ENCODE measurements at places on chromosomes 5 and 9.

GRCh38 chr5:151880324-151880723 is 44.3 kb downstream of the GLRA1 start:
- peaks cover 2% of the 10 kb centered on the region for H3K27me3 ChIP-seq
- H3K4me1 ChIP-seq, result no peaks in the 10 kb centered on the region
- H3K36me3 ChIP-seq, result no peaks in the 10 kb centered on the region
- no peak overlapping the region for H3K27ac ChIP-seq

GRCh38 chr9:134551644-134552348 is 89.8 kb upstream of the COL5A1 start:
- H3K4me1 ChIP-seq, result no peaks in the 10 kb centered on the region
- no peaks in the 10 kb centered on the region for H3K27me3 ChIP-seq
- no peaks in the 10 kb centered on the region for H3K36me3 ChIP-seq
- no peak for DNase-seq
- H3K27ac ChIP-seq, result no peak overlapping the region
- no peak overlapping the region for H3K4me3 ChIP-seq

- no peak for DNase-seq
- no peak overlapping the region for H3K27ac ChIP-seq
- H3K4me1 ChIP-seq, result no peaks in the 10 kb centered on the region
- no peaks in the 10 kb centered on the region for H3K27me3 ChIP-seq
- no peaks in the 10 kb centered on the region for H3K36me3 ChIP-seq
These were observed 46.3 kb downstream of the MAST4 start for GRCh38 chr5:66642538-66642937.

GRCh38 chr9:133553123-133553522 is 18.6 kb downstream of the ADAMTSL2 start:
- peaks cover 40% of the 10 kb centered on the region for H3K27me3 ChIP-seq
- no peaks in the 10 kb centered on the region for H3K36me3 ChIP-seq
- no peak overlapping the region for H3K27ac ChIP-seq

DNA sequence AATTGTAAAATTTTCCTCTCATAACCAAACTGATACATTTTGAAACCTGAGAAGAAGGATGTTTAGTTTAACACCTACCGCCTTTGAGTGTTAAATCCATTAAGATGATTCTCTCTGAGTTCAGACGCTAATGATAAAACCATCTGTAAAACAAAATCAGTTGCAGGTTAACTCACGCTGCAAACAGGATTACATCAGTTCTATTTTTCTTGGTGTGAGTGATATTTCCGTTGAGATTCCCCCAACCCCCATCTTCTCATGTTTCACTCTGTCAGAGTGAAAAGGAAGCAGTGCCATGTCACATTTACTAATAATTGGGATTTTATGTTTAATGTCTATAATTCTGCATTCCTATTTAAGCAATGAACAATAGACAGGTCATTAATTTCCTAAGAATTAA is 146.5 kb downstream of the FANCC start:
- no peaks in the 10 kb centered on the region for H3K27me3 ChIP-seq
- no peaks in the 10 kb centered on the region for H3K36me3 ChIP-seq
- no peak overlapping the region for H3K27ac ChIP-seq
- H3K4me3 ChIP-seq, result no peak overlapping the region
- no peak for DNase-seq
- H3K4me1 ChIP-seq, result no peaks in the 10 kb centered on the region

DNA sequence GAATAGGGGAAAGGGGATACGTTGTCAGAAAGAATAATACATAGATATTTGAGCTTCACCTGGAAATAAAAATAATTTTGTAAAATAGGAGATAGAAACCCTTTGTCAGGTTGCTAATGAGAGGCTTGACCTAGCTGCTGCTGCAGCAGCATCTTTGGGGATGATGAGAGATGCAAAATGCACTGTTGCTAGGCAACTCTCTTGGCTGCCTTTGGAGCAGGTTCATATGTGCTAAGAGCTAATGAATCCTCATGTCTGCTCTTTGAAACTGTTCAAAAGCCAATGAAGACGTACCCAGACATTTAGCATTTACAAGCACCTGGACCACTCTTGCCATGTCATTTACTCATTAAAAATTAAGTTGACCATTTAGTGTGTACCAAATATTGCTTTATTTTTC is 121.7 kb downstream of the FOCAD start:
- no peaks in the 10 kb centered on the region for H3K4me1 ChIP-seq
- no peak overlapping the region for H3K27ac ChIP-seq
- no peak overlapping the region for H3K4me3 ChIP-seq
- no peaks in the 10 kb centered on the region for H3K36me3 ChIP-seq
- DNase-seq, result no peak

DNA sequence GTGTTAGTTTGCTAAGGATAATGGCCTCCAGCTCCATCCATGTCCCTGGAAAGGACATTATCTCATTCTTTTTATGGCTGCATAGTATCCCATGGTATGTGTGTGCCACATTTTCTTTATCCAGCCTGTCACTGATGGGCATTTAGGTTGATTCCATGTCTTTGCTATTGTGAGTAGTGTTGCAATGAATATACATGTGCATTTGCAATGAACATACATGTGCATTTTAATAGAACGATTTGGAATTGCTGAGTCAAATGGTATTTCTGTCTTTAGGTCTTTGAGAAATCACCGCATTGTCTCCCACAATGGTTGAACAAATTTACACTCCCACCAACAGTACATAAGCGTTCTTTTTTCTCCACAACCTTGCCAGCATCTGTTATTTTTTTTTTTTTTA is 37.7 kb downstream of the DRD1 start:
- H3K27ac ChIP-seq, result no peak overlapping the region
- no peaks in the 10 kb centered on the region for H3K27me3 ChIP-seq
- H3K4me3 ChIP-seq, result no peak overlapping the region
- no peaks in the 10 kb centered on the region for H3K4me1 ChIP-seq
- no peaks in the 10 kb centered on the region for H3K36me3 ChIP-seq
- no peak for DNase-seq

- H3K4me1 ChIP-seq, result no peaks in the 10 kb centered on the region
- no peak overlapping the region for H3K27ac ChIP-seq
- DNase-seq, result no peak
- no peaks in the 10 kb centered on the region for H3K27me3 ChIP-seq
- H3K4me3 ChIP-seq, result no peak overlapping the region
These were observed 60.3 kb downstream of the ADAMTS2 start for GRCh38 chr5:179284751-179285631.

GRCh38 chr5:134603059-134603458 is 29.6 kb downstream of the SAR1B start:
- H3K36me3 ChIP-seq, result peaks cover 30% of the 10 kb centered on the region
- no peaks in the 10 kb centered on the region for H3K4me1 ChIP-seq
- H3K4me3 ChIP-seq, result no peak overlapping the region
- no peak overlapping the region for H3K27ac ChIP-seq
- no peaks in the 10 kb centered on the region for H3K27me3 ChIP-seq

DNA sequence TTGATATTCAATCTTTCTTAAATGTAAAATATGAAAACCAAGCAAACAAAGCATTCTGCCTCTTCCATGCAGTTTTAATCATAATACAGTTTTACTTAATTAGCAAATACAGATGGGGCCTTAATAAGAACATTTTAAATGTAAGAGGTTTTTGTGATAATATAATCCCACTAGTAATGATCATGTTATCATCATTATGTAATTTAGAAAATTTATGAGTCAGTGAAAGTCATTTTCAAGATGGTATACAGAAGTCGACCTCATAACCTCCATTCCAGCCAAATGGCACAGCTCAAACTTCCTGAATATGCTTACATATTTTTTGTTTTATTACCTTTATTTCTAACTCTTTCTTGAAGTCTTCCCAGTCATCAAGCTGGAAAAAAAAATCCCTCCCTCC is 102.2 kb upstream of the GNA14 start:
- no peak overlapping the region for H3K27ac ChIP-seq
- H3K27me3 ChIP-seq, result no peaks in the 10 kb centered on the region
- DNase-seq, result no peak
- no peaks in the 10 kb centered on the region for H3K36me3 ChIP-seq

GRCh38 chr9:106119176-106119575 is 424.8 kb downstream of the TMEM38B start:
- no peak overlapping the region for H3K27ac ChIP-seq
- H3K4me3 ChIP-seq, result no peak overlapping the region
- H3K4me1 ChIP-seq, result no peaks in the 10 kb centered on the region
- no peak for DNase-seq
- H3K36me3 ChIP-seq, result no peaks in the 10 kb centered on the region
- no peaks in the 10 kb centered on the region for H3K27me3 ChIP-seq

- no peak overlapping the region for H3K4me3 ChIP-seq
- H3K4me1 ChIP-seq, result peaks cover 13% of the 10 kb centered on the region
- H3K36me3 ChIP-seq, result peaks cover 14% of the 10 kb centered on the region
- no peaks in the 10 kb centered on the region for H3K27me3 ChIP-seq
- no peak overlapping the region for H3K27ac ChIP-seq
These were observed 50.3 kb downstream of the PFDN1 start for GRCh38 chr5:140252470-140253126.

DNA sequence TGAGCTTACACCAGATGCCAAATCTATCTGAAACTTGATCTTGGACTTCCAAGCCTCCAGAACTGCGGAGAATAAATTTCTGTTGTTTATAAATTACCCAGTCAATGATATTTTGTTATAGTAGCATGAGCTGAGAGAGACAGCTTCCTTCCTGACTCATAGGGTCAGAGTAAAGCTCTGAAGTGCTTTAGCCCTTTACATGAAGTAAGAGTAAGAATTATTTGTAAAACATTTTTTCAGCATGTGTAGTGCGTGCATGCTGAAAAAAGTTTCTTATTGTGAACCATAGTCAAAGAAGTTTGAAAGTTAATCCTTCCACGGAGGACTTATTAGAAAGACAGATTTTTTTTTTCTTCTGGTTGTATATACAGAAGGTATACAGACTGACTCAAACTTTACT is 172.4 kb downstream of the DMRT2 start:
- H3K36me3 ChIP-seq, result no peaks in the 10 kb centered on the region
- no peak overlapping the region for H3K27ac ChIP-seq
- H3K27me3 ChIP-seq, result no peaks in the 10 kb centered on the region
- no peak for DNase-seq

DNA sequence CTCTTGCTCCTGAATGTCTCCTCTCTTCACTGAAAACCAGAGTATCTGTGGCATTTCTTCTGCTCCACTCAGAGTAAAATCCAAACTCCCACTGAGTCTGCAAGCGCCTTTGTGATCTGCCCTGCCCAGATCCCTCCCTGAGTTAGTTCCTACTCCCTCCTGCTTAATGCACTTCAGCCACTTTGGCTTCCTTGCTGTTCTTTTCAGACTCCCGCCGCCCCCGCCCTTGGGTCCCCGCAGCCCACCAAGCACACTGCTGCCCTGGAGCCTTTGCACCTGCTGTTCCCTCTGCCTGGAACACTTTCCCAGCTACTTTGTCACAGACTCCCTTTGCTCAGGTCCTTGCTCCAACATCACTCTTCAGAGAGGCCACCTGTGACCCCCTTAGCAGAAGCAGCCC is 127.2 kb upstream of the SLC25A48 start:
- no peaks in the 10 kb centered on the region for H3K36me3 ChIP-seq
- H3K27me3 ChIP-seq, result peaks cover 7% of the 10 kb centered on the region
- no peaks in the 10 kb centered on the region for H3K4me1 ChIP-seq
- H3K27ac ChIP-seq, result no peak overlapping the region
- no peak for DNase-seq
- H3K4me3 ChIP-seq, result no peak overlapping the region

- H3K4me3 ChIP-seq, result no peak overlapping the region
- no peaks in the 10 kb centered on the region for H3K4me1 ChIP-seq
- DNase-seq, result no peak
- no peak overlapping the region for H3K27ac ChIP-seq
- H3K27me3 ChIP-seq, result no peaks in the 10 kb centered on the region
- no peaks in the 10 kb centered on the region for H3K36me3 ChIP-seq
These were observed 227.3 kb upstream of the CDH18 start for GRCh38 chr5:20215257-20215656.

DNA sequence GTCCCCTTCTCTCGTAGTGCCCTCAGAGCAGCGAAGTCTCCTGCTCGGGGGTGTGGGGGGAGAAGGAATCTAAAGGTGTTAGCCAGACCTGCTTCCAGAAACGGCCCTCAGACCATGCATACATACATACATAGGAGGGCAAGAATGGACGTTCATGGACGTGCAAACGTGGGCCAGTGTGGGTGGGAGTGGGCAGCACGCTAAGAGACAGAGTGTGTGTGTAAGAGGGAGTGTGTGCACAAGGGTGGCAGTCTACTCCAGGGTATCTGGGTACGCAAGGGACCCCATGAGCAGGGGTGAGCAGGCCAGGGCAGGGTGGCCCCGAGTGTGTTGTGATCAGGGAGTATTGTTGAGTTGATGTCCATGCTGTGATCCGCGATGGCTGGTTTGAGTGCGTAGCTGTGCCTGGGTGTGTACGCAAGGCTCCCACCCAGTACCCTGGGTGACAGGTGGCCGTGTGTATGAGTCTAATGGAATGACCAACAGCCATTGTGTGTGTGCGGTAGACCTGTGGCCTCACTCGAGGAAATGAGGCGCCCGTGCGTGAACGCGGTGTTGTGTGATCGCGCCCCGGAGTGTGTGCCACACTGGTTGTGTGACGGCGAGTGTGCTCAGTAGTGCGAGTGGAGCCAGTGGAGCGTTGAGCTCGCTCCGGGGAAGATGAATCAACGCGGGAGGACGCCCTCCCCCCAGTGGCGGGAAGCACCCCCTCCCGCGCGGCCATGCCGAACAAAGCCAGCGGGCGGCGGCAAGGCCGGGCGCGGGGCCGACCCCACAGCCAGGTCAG is 826 bp downstream of the GPRIN1 start:
- H3K36me3 ChIP-seq, result no peaks in the 10 kb centered on the region
- H3K4me1 ChIP-seq, result peaks cover 17% of the 10 kb centered on the region
- peaks cover 36% of the 10 kb centered on the region for H3K27me3 ChIP-seq
- no peak overlapping the region for H3K4me3 ChIP-seq

- peak overlapping the region; percentile 80 for H3K4me3 ChIP-seq
- no peak overlapping the region for H3K27ac ChIP-seq
- DNase-seq, result no peak
- peaks cover 38% of the 10 kb centered on the region for H3K27me3 ChIP-seq
- peaks cover 25% of the 10 kb centered on the region for H3K4me1 ChIP-seq
These were observed 1.6 kb downstream of the SLC22A4 start for GRCh38 chr5:132295505-132296411.

- H3K4me3 ChIP-seq, result no peak overlapping the region
- H3K27me3 ChIP-seq, result no peaks in the 10 kb centered on the region
- H3K4me1 ChIP-seq, result no peaks in the 10 kb centered on the region
- H3K36me3 ChIP-seq, result no peaks in the 10 kb centered on the region
These were observed 6.8 kb downstream of the ZNF608 start for GRCh38 chr5:124739634-124740025.

- no peak overlapping the region for H3K27ac ChIP-seq
- H3K36me3 ChIP-seq, result no peaks in the 10 kb centered on the region
- peaks cover 17% of the 10 kb centered on the region for H3K4me1 ChIP-seq
- no peaks in the 10 kb centered on the region for H3K27me3 ChIP-seq
- no peak for DNase-seq
These were observed 1.7 kb downstream of the GPRIN1 start for GRCh38 chr5:176608142-176608705.

DNA sequence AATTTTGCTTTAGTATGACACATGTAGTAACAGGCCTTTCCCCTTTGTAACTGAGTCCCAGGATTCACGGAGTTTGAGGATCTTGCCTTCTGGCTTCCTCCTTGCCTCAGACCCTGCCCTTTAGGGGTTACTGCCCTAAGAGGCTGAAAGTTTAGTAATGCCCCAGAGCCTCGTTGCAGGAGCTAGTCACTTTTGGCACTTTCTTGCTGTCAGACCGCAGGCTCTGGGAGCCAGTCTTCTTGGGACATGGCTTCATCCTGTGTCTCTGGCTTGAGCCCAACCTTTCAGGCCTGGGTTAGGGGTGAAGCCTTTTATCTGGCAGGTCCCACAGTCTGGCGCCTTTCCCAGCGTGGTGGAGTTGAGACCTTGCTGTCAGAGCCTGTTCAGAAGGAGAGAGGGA is 185.6 kb upstream of the DMRT1 start:
- no peak overlapping the region for H3K27ac ChIP-seq
- H3K4me1 ChIP-seq, result no peaks in the 10 kb centered on the region
- no peak for DNase-seq
- H3K36me3 ChIP-seq, result no peaks in the 10 kb centered on the region
- H3K27me3 ChIP-seq, result no peaks in the 10 kb centered on the region

- H3K27me3 ChIP-seq, result no peaks in the 10 kb centered on the region
- H3K4me1 ChIP-seq, result peaks cover 8% of the 10 kb centered on the region
- H3K4me3 ChIP-seq, result no peak overlapping the region
- H3K36me3 ChIP-seq, result no peaks in the 10 kb centered on the region
These were observed 27.3 kb upstream of the CTNNA1 start for GRCh38 chr5:138725818-138726416.

Measured in T-cell (primary cell).